ENCODE measurements at places on chromosomes 2 and 18.

- no peak for DNase-seq
These were observed 223.5 kb downstream of the PIK3C3 start for GRCh38 chr18:42178376-42179080.

DNA sequence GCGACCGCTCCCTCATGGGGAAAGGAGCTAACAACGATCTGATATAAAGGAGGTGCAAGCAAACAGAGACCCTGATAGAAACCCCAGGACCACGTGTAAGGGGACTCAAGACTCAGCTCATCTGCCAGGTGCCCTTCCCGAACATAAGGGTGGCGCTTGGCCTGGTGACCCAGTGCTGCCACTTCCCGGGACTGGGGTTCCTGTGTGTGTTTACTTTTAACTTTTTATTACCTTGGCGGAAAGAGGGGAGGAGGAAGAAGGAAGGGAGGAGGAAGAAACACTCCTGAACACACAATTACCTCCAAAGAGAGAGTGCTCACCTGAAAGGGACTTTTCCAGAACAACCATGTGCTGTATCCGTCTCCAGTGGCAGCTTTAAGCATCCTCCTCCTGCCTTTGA, 56.5 kb upstream of the EDAR start:
- no peak for DNase-seq

DNA sequence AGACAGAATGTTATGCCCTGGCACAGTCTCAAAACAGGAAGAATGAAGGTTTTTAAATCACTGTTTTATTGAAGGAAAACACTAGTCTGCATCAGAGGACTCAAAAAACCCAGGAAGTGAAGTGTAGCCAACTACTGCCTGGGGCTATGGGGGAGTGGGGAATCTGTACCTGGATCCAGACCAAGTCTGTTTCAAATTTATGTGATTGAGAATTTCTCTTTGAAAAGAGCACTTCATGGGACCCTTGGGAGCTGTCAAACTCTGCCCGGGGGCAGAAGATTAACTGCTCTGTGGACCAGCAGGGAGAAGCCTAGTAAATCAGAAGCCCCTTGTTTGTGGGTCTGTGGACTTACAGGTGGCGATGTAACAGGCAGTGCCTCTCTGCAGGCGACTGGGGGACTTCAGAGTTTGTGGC, 45.3 kb upstream of the TANC1 start:
- no peak for DNase-seq

GRCh38 chr2:38526195-38526594, 76.5 kb downstream of the HNRNPLL start:
- no peak for DNase-seq

GRCh38 chr18:60421356-60422118, 49.0 kb upstream of the MC4R start:
- DNase-seq = no peak

GRCh38 chr2:181774685-181775084, 94.4 kb upstream of the NEUROD1 start:
- no peak for DNase-seq

Data from T-helper 9 cell (primary cell).